ENCODE measurements at places on chromosomes 16 and 17. TPM values are rescaled to one million over a fixed set of nuclear protein-coding genes. Genes with fewer than 3 reads are reported as not detected.

The SDR42E2 gene
- 0.47 TPM for polyA plus RNA-seq

DNA sequence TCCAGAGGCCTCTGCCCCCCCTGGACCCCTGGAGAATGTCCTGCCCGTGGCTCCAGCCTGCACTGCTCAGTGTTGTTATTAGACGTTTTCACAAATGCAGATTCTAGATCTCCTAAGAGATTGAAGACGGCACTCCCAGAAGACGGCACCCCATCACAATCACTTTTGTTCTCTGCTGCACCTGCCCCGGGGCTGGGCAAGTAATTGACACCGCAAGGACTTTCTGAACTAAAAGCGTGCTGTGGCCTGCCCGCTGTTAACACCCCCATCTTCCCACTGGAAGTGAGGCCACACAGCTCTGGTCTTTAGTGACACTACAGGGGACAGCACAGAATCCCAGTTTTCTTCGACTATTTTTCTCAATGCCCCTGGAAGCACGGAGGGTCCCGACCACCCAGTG, 256.9 kb downstream of the ENGASE start:
- no peaks in the 10 kb centered on the region for H3K36me3 ChIP-seq
- peaks cover 2% of the 10 kb centered on the region for H3K27me3 ChIP-seq
- H3K4me3 ChIP-seq, result no peak overlapping the region
- H3K4me1 ChIP-seq, result no peaks in the 10 kb centered on the region
- no peak for DNase-seq

GRCh38 chr16:87971933-87972332, 20.7 kb downstream of the BANP start:
- H3K4me3 ChIP-seq, result no peak overlapping the region
- H3K27me3 ChIP-seq, result no peaks in the 10 kb centered on the region
- DNase-seq, result no peak
- H3K27ac ChIP-seq, result no peak overlapping the region
- peaks cover 51% of the 10 kb centered on the region for H3K36me3 ChIP-seq

DNA sequence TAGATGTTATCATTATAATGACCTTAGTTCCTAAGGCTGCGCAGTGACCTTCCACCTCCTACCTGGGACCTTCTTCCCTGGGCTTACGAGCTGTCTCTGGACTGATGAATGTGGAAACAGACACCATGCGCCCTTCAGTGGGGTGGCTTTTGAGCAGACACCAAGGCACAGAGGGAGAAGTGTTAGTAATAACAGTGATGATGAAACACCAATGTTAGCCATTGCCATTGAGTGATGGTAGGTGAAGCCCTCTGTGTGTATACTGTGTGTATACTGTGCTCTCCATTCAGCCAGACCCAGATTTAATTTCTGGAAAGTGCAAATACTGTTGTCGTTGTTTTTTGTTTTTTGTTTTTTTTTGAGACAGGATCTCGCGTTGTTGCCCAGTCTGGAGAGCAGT, 44.5 kb downstream of the CLEC16A start:
- H3K27me3 ChIP-seq, result peaks cover 1% of the 10 kb centered on the region
- H3K27ac ChIP-seq, result no peak overlapping the region
- H3K4me1 ChIP-seq, result peaks cover 17% of the 10 kb centered on the region
- H3K4me3 ChIP-seq, result no peak overlapping the region
- H3K36me3 ChIP-seq, result peaks cover 29% of the 10 kb centered on the region
- DNase-seq, result no peak

- H3K27ac ChIP-seq, result no peak overlapping the region
- H3K4me3 ChIP-seq, result no peak overlapping the region
- no peaks in the 10 kb centered on the region for H3K36me3 ChIP-seq
Measured at GRCh38 chr16:73190256-73190655, 142.3 kb upstream of the ZFHX3 start.

The ZMYND15 gene
- not detected for polyA plus RNA-seq

- DNase-seq, result no peak
- H3K27ac ChIP-seq, result no peak overlapping the region
- no peaks in the 10 kb centered on the region for H3K27me3 ChIP-seq
- peaks cover 31% of the 10 kb centered on the region for H3K4me1 ChIP-seq
Measured at GRCh38 chr17:27536781-27537180, 80.5 kb downstream of the KSR1 start.

The HOXB7 gene
- polyA plus RNA-seq, result 0.39 TPM

The MT4 gene
- polyA plus RNA-seq, result not detected

The RNU2-1 gene
- polyA plus RNA-seq, result not detected

- no peak overlapping the region for H3K27ac ChIP-seq
- no peaks in the 10 kb centered on the region for H3K4me1 ChIP-seq
- no peak for DNase-seq
- H3K27me3 ChIP-seq, result peaks cover 2% of the 10 kb centered on the region
Measured at GRCh38 chr16:19830902-19831560, 53.6 kb downstream of the GPRC5B start.

DNA sequence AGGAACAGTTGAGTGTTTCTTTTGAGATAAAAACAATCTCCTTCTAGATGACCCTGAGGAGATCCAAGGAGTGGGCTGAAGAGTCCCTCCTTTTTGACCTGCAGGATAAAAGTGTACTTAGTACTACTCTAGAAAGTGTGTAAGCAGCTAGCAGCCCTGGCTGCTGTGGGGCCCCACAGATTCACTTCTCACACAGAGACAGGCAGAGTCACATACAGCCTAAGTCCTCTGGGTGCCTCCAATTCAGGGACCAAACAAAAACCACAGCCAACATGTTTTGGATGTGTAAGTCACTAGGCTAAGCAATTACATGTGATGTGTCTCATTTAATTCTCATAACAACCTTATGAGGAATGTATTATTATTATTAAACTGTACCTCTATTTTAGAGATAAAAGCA, 97.1 kb downstream of the TMEM100 start:
- DNase-seq, result no peak
- H3K4me1 ChIP-seq, result no peaks in the 10 kb centered on the region
- H3K27me3 ChIP-seq, result peaks cover 3% of the 10 kb centered on the region
- H3K27ac ChIP-seq, result no peak overlapping the region

GRCh38 chr17:49519781-49520180, 24.7 kb downstream of the NGFR start:
- no peak overlapping the region for H3K27ac ChIP-seq
- H3K27me3 ChIP-seq, result peaks cover 5% of the 10 kb centered on the region
- no peak for DNase-seq
- no peaks in the 10 kb centered on the region for H3K4me1 ChIP-seq
- H3K36me3 ChIP-seq, result no peaks in the 10 kb centered on the region
- H3K4me3 ChIP-seq, result no peak overlapping the region

GRCh38 chr17:68599091-68599490, 2.1 kb downstream of the FAM20A start:
- no peak for DNase-seq
- H3K36me3 ChIP-seq, result no peaks in the 10 kb centered on the region
- no peak overlapping the region for H3K27ac ChIP-seq

The KRT27 gene
- polyA plus RNA-seq, result not detected

DNA sequence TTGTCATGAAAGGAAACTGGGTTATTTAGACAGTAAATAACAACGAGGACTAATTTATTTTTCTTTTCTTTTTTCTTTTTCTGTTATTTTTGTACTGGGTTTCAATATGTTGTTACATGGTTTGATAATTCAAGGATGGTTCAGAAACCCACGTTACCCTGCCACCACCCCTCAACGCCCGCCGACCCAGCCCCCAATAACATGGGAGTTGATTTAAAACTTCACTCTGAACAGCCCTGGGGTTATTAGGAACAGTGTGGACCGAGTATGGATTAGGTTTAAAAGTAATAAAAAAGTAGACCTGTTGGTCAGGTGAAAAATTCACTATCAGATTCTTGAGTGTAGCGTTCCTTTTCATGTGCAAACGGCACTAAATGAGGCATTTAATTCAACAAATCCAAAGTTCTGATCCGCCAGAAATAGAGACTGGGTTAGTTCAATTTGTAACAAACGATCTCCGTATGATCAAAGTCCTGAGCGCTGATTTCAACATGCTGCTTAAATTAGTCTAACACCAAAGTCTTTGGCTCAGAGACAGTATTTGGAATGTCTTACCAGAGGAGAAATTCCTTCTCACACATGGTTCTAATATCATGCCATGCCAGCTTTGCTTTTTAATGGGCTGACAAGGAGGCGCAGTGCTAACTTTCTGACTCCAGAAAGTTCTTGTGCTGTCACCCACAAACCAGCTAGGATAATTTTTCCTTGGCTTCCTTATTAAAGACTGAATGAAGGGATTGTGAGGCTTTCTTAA, 173.1 kb upstream of the IRX3 start:
- no peak for DNase-seq
- H3K36me3 ChIP-seq, result no peaks in the 10 kb centered on the region

GRCh38 chr17:71825687-71826086, 295.1 kb upstream of the SOX9 start:
- H3K36me3 ChIP-seq, result peaks cover 1% of the 10 kb centered on the region
- no peak overlapping the region for H3K27ac ChIP-seq
- no peak overlapping the region for H3K4me3 ChIP-seq

The MMP28 gene
- not detected for polyA plus RNA-seq

GRCh38 chr17:41002814-41003213, 3.1 kb upstream of the KRTAP3-2 start:
- H3K4me3 ChIP-seq, result no peak overlapping the region
- H3K27ac ChIP-seq, result no peak overlapping the region
- H3K27me3 ChIP-seq, result peaks cover 20% of the 10 kb centered on the region
- DNase-seq, result no peak

The CENPT gene
- 9.3 TPM for polyA plus RNA-seq

DNA sequence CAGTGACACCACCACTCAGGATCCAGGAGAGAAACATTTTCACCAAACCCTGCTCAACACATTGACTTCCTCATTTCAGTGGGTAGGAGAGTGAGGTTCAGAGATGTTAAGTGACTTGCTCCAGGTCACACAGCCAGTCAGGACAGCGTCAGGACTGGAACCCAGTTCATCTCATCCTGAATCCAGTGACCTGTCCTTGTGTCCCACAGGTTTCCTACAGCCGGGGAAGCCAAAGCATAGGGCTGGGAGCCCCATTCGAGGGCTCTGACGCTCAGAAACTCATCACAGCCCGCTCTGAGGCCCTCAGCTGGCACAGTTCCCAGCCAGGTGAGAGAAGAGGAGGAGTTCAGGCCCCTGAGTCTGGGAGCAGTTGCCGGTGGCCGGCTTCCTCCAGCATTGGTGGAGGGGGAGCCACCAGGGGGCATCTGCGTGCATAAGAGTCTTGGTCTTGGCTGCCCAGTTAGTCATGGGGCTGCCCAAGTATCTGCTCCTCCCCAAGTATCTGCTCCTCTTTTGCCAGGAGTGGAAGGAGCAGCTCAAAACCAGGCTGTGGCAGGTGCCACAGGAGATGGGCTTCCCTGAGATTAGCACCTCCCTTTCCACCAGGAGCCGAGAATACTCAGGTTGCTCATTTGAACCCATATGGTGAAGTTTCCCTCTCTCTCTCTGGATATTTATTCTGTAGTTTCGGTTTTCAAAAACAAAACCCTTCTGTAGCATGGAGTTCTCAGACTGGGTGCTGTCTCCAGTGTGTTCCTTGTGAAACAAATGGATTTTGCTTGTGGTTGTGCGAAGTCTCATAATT, 56.0 kb downstream of the TNFRSF13B start:
- DNase-seq, result no peak
- H3K36me3 ChIP-seq, result no peaks in the 10 kb centered on the region
- no peak overlapping the region for H3K27ac ChIP-seq
- no peaks in the 10 kb centered on the region for H3K4me1 ChIP-seq

- peaks cover 9% of the 10 kb centered on the region for H3K4me1 ChIP-seq
- H3K27ac ChIP-seq, result no peak overlapping the region
- no peaks in the 10 kb centered on the region for H3K36me3 ChIP-seq
- no peak for DNase-seq
- no peaks in the 10 kb centered on the region for H3K27me3 ChIP-seq
Measured at GRCh38 chr16:50408001-50408561, 39.3 kb upstream of the BRD7 start.

DNA sequence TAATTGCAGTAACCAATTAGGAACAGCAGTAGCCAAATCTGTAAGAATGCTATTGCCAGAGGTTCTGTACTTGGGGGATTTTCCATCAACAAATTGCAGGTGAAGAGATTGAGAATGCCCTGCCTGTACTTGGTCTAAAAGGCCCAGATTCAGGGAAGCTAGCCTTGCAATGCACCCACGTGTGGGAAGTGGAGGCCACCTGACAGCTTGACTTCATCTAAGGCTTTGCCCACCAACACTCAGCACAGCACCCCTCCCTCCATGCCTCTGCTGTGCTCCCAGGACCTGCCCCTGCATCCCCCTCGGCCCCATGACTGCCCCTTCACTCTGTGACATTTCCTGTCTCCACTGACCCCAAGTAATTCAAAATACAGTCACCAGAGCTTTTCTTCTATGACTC, 79.1 kb upstream of the CDH5 start:
- no peak overlapping the region for H3K27ac ChIP-seq
- H3K4me1 ChIP-seq, result no peaks in the 10 kb centered on the region
- peaks cover 2% of the 10 kb centered on the region for H3K27me3 ChIP-seq
- no peak for DNase-seq
- H3K36me3 ChIP-seq, result no peaks in the 10 kb centered on the region

- no peaks in the 10 kb centered on the region for H3K36me3 ChIP-seq
- H3K4me3 ChIP-seq, result no peak overlapping the region
- no peaks in the 10 kb centered on the region for H3K4me1 ChIP-seq
- H3K27ac ChIP-seq, result no peak overlapping the region
- no peak for DNase-seq
- H3K27me3 ChIP-seq, result peaks cover 2% of the 10 kb centered on the region
Measured at GRCh38 chr16:77288222-77288621, 89.0 kb downstream of the SYCE1L start.

The RPGRIP1L gene
- not detected for polyA plus RNA-seq

DNA sequence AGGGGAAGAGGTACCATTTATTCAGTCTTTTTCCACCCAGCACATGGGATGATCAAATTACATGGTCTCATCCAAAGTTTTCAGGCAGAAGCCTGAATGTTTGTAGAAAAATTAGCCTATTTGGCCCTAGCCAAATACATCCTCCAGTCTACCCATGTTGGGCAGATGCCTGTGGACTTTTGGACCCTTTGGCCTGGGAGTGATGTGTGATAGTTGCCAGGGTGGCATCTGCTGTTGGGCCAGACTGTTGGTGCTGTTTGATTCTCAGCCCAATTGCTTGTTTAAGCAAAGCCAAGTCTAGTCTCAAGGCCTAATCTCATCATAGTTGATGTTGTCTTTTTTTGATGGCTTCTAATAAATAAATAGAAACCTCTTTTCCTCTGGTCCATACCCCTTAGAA, 419.0 kb downstream of the CDH13 start:
- H3K4me3 ChIP-seq, result no peak overlapping the region
- no peaks in the 10 kb centered on the region for H3K36me3 ChIP-seq
- H3K4me1 ChIP-seq, result peaks cover 6% of the 10 kb centered on the region
- DNase-seq, result no peak

DNA sequence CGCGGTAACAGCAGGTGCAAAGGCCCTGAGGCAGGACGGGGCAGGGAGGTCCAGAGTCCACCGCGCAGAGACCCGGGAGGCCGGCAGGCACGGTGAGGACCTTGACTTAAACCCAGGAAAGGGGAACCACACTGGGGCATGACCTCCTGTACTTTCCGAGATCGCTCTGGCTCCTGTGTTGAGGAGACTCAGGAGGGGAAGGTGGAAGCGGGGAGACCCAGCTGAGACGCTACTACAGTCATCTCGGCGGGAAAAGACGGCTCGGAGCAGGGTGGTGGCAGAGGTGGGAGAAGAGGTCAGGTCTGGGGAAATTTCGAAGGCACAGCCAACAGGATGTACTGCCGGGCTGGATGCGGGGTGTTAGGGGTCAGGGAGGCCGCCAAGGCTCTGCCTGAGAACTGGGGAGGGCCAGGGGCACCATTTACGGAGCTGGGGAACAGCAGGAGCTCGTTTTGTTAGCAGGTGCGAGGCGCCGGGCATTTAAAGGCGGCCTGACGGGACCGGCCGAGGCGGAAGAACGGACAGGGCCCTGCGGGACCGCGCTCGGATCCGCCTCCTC, 22.3 kb downstream of the NPTX1 start:
- peaks cover 29% of the 10 kb centered on the region for H3K4me1 ChIP-seq
- peak overlapping the region; percentile 98 for H3K27ac ChIP-seq
- H3K4me3 ChIP-seq, result peak overlapping the region; percentile 81

- no peak overlapping the region for H3K4me3 ChIP-seq
- H3K36me3 ChIP-seq, result no peaks in the 10 kb centered on the region
- peaks cover 5% of the 10 kb centered on the region for H3K4me1 ChIP-seq
- DNase-seq, result no peak
Measured at GRCh38 chr17:34167354-34167753, 87.7 kb upstream of the CCL2 start.

Data from immature natural killer cell (primary cell).